Myocyte (in vitro differentiated cells): ENCODE measurements at places on chromosomes 13 and 19.

DNA sequence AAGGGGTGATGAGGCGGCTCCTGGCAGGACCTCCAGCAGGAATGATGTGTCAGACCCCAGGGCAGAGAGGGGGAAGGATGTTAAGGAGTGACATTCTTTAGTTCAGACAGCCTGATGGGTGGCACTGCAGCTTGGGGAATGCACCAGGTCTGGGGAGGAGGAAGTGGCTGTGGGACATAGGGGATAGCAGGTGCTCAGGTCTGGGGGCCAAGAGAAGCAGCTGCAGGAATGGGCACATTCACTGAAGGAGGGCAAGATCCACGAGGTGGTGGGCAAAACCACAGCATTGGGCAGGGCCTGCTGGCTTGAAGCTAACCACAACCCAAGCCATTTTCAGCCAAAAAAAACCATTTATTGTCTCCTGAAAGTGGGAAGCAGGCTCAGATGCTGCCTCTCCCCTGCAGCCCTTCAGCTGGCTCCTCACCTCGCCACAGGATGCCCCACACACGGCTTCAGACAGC is 26.5 kb downstream of the COMP start:
- peak; percentile 79 for DNase-seq

GRCh38 chr13:100297413-100297812 is 208.5 kb downstream of the PCCA start:
- DNase-seq = peak; percentile 58

- no peak for DNase-seq
Measured at GRCh38 chr19:42028304-42029216, 34.5 kb upstream of the ATP1A3 start.

GRCh38 chr19:9673912-9674662 is 813 bp downstream of the ZNF562 start:
- DNase-seq = no peak

DNA sequence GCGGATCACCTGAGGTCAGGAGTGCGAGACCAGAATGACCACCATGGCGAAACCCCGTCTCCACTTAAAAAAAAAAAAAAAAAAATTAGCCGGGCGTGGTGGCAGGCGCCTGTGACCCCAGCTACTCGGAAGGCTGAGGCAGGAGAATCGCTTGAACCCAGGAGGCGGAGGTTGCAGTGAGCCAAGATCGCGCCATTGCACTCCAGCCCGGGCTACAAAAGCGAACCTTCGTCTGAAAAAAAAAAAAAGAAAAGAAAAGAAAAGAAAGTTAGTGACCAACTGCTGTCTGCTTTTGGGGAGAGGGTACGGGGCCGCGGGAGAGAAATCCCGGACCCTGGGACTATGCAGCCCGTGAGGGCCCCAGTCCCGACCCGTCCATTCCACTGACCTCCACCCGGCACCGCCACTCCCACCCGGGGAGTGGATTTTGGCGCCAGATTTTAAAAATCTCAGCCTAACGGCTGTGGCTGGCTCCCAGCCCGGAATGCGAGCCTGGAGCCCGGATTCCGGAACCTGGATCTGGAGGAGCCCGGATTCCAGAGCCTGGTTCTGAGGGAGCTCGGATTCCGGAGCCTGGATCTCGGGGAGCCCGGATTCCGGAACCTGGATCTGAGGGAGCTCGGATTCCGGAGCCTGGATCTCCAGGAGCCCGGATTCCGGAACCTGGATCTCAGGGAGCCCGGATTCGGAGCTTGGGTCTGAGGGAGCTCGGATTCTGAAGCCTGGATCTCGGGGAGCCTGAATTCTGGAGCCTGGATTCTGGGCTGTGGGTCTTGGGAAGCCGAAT is 6.1 kb upstream of the LMNB2 start:
- peak; percentile 96 for DNase-seq
